ENCODE measurements at places on chromosomes 12 and 14. TPM values are rescaled to one million over a fixed set of nuclear protein-coding genes. Genes with fewer than 3 reads are reported as not detected.

- no peak for DNase-seq
Observed at GRCh38 chr14:23252420-23253333, 14.9 kb downstream of the RNF212B start.

- DNase-seq: no peak
Observed at GRCh38 chr14:91420686-91421085, 3.1 kb upstream of the CCDC88C start.

DNA sequence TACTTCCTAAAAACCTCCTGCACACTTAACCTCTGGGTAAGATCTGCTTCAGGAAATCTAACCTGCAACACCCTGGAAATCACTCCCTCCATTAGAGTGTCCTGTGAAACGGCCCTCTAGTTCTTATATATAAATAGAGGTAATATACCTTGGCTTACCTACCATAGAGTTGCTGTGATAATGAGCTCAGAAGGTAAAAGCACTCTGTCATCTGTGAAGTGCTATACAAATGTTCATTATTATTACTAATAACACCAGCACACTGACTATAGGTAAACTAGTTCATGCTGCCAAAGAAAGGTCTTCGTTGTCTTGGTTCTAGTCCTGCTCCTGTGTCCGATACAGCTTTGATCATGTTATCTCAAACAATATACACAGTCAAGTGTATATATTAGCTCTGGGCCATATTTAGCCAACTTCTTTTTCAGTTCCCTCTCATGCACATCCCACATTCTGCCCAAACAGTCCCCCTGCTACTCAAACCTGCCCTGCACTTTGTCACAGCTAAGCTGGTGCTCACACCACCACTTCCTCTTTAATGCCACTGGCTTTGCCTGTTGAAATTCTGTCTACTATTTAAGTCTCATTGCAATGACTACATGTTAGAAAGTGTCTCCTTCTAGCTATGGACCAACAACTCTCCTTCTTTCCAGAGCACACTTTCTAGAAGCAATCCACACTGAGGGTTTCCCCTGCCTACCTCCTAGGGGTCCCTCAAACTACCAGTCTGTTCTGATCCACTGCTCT, 5.1 kb downstream of the E2F7 start:
- no peak for DNase-seq

FOXN3 gene
- total RNA-seq: 27.8 TPM

DNA sequence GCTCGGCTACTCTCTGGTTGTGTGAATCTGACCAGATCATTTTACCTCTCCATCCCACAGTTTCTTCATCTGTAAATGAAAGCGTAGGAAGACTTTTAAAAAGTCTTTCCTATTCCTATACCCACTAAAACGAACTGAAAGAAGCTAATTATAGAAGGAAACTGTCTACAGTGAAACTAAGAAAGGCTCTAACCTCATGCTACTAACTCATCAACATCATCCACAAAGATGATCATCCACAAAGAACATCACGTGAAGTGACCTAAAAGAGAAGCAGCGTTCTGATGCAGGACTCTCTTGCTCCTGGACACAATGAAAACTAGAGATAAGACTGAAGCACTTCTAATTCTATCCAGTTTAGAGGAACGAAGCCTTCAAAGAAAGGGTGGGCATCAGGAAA, 58.5 kb upstream of the OSBPL8 start:
- DNase-seq: no peak

DNA sequence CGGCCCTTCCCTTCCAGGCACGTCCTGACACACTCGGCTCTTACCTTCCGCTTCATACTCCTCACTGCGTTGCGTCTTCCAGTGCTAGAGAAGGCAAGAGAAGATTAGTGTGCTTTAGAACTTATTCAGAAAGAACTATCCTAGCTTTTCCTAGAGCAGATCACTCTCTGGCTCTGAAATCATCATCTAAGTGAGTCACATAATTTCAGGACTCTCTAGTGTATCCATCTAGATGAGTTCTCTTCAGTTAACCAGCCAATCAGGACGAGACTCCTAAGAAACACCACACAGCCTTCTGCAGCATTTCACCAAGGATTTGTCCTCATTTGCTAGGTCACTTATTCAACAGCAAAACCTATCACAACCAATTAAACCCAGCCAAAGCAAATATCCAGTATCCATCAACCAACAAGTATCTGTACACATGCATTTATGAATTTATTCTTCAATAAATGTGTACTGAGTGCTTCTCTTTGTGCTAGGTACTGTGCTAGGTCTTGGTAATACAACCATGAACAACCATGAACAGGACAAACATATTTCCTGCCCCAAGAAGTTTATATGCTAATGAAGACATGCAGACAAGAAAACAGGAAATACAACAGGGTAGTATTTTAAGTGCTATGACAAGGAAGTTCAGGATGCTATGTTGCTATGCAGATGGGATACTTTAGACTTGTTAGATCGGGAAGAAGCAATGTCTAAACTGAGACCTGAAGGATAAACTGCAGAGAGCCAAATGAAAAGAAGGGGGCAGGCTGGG, 52.1 kb downstream of the NIN start:
- no peak for DNase-seq

DNA sequence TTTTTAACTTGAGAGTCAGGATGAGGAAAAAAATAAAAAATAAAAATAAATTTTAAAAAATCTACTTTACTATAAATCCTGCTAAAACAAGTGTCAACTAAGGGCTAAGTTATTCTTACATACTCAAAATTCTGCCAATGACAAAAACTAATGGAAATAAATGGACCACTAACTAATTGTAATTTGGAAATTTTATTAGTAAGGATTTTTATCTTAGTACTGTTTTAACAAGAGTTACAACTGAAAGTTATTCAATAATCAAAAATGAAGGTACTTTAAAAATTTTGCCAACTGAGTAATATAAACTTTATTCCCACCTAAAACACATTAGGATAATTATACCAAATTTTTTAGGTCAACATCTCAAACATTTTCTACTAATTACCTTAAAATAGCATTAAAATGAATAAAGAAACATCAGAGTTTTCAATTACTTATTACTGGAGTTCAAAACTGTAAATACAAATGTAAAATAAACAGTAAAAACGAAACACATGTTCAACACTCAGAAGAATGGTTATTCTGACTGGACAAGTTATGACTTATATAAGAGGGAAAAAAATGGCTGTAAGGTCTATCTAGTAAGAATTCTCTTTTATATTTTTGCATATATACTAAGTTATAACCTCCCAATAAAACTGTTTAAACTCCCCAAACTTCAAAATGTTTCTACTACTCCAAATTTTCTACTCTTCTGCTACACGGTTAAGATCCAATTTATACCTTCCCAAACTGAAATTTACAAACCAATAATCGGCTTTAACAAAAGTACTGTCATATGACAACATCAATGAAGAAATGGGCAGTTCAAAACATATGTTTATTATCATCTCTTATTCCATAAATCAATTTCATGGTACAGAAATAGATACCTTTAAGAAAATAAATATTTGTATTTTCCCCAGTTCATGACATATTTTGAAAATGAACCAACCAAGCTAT, 2.7 kb downstream of the HECTD1 start:
- no peak for DNase-seq

Measured in epithelial cell of proximal tubule (primary cell).